T follicular helper cell (primary cell): ENCODE measurements at places on chromosomes 11 and 22.

DNA sequence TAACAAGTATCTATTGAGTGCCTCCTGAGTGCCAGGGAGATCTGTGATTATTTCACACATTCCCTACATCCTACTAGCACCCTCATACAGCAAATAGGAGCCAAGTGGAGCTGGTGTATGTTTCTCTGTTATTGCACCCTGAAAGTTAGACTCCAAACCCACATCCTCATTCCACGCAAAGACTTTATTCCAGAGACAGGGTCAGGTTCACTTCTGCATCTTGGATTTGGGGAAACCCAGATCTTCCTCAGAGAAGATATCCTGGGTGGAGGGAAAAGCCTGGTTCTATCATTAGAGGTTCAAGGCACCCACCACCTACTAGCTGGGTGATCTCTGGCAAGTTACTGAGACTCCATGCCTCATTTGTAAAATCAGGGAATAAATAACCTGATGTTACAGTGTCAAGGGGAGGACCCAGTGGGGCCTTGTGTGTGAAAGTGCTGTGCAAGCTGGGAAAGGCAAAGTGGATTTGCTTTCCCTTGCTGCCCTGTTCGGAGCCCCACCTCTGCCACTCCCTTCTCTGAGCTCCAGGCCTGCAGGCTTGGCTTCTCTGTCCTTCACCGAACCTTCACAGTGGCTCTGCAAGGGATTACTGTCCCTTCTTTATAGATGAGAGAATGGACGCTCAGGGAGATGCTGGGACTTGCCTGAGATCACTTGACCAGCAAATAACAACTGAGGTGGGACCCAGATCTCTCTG is 991 bp upstream of the SLCO2B1 start:
- DNase-seq = no peak

- DNase-seq = no peak
Measured at GRCh38 chr11:100612766-100613165, 74.3 kb upstream of the ARHGAP42 start.

DNA sequence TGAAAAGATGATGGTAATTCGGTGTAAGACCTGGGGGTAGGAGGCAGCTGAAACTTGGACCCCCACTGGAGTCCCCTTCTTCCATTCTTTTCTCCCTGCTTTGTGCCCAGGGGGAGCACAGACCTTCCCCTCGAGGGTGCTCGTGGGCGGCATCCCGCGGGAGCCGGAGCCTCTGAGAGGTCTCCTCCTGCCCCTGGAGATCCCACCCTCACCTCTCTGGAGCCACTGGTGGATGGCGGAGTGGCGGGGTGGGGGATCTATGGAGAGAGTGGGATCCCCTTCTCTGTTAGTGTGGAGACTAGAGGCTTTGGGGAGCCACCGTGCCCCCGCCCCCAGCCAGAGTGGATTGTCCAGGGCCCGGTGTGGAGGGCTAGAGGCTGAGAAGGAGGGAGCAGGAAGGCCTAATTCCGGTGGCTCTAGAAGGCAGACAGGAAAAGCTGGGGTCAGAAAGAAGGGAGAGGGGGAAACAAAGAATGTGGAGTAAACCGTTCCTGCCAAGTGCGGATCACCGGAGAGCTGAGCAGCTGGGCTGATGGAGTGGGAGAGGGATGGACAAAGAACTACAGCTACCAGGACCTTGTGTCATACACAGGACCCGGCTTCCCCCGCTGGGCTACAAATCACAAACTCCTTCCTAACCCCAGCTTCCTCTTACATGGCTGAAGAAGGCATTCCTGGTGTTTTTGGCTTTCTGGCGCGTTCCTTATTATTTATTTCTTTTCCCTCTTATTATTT is 41.9 kb downstream of the KCNJ1 start:
- DNase-seq = no peak

DNA sequence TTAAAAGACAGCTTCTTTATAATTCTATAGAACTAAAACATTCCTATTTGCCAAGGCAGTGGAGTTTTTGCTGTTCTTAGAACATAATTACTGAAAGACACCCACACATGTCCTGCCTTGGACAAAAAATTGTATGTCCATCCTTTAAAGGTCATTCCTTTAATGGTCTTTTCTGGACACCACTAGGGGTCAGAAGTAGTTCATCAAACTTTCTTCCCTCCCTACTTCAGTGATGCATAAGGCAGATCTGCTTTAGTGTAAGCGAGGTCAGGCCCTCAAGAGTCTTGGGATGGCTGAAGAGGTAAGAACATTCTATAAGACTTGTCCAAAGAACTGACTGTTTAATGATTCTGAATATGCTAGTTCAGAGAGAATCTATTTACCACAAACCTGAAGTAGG is 4.3 kb upstream of the OR51V1 start:
- no peak for DNase-seq

GRCh38 chr11:130945896-130946295 is 29.6 kb upstream of the SNX19 start:
- DNase-seq = no peak

DNA sequence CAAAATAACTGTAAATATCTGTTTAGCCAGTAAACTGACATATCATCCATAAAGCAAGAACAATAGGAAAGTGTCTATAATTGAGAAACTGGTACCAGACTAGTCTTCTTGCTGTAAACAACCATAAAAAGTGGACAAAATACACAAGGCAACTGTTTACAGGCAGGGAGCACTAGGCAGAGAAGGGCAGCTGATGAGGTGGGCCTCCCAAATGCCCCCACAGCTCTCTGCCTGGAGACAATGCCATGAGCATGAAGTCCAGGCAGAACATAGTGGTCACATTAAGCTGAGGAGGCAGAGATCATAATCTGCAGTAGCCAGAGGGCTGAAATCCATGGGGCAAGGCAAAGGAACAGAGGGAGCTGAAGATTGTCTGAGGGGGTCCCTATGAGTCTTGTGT is 30.7 kb downstream of the TBX1 start:
- no peak for DNase-seq

- no peak for DNase-seq
Measured at GRCh38 chr11:75453916-75454655, 21.1 kb upstream of the KLHL35 start.

DNA sequence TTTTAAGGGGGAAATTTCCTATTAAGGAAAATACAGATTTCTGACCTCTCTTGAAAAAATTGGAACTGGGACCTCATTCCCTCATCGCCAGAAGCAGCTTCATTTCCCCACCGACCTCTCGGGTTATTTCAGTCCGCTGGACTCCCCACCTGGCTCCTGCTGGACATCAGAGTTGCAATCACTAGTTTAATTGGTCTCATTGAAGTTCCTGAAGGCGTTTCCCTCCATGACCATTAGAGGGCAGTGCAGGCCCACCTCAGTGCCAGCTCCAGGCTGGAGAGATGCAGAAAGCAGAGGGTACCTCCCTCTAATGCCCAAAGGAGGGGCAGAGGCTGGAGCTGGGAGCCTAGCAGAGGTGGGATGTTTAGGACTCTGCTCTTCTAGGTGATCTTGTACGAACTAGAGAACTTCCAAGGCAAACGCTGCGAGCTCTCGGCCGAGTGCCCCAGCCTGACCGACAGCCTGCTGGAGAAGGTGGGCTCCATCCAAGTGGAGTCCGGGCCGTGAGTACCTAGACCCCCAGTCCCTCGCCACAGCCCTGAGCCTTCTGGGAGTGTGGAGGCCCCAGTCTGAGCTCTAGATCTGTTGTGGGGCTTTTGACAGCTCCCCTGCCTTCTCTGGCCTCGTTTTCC is 2.7 kb downstream of the CRYBB3 start:
- peak; percentile 45 for DNase-seq

- no peak for DNase-seq
Measured at GRCh38 chr11:47566149-47566698, 825 bp downstream of the PTPMT1 start.

GRCh38 chr11:21806508-21806907 is 386.4 kb upstream of the ANO5 start:
- no peak for DNase-seq

GRCh38 chr22:37681556-37682049 is 4.5 kb upstream of the NOL12 start:
- peak; percentile 59 for DNase-seq

DNA sequence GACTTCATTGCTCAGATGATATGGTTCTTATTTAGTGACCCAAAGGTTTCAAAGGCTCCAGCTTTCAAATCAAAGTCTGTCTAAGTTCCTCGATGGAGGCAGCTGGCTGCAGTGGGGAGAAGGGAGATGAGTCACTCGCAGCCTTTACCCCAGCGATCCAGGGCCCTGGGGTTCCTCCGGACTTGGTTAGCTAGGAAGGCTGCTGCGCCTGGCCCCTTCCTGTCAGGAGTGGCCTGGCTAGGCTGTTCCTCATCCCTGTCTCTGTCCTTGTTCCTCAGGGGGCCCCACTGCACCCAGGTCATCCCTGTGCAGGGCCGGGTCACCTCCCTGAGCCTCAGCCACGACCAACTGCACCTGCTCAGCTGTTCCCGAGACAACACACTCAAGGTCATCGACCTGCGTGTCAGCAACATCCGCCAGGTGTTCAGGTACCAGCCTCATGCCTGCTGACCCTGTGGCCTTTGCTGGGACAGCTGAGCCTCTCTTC is 13.9 kb downstream of the ATG16L2 start:
- DNase-seq = no peak

GRCh38 chr11:13221722-13222121 is 55.9 kb upstream of the BMAL1 start:
- no peak for DNase-seq

GRCh38 chr11:108871152-108871551 is 206.3 kb downstream of the DDX10 start:
- DNase-seq = no peak

DNA sequence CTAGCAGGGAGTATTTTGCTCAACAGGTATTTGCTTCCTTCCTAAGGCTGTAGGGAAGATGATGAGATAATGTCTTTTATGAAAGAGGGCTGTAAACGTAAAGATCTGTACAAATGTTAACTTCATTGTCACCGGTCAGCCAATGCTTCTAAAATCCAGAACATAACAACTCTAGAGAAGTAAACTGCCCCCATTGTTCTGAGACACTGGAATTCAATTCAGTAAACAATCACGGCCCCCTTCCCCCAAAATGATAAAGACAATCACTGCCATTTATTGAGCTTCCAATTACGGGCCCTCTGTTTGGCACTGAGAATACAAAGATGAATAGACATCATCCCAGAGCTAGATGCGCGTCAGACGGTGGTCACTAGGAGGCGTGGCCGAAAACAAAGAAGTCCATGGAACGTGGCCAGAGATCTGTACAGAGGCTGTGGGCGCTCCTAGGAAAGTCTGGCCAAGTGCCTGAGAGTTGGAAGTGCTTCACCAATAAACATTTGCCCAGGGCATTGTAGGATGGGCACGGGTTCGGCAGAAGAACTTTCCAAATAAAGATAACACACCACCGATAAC is 576 bp downstream of the TMEM258 start:
- DNase-seq = no peak

- no peak for DNase-seq
Measured at GRCh38 chr22:23239429-23239828, 59.1 kb downstream of the BCR start.

- no peak for DNase-seq
Measured at GRCh38 chr11:1751531-1751921, 1.1 kb upstream of the IFITM10 start.

GRCh38 chr11:129006161-129006560 is 63.5 kb upstream of the TP53AIP1 start:
- no peak for DNase-seq

- DNase-seq = no peak
Measured at GRCh38 chr11:8227156-8228152, 36.2 kb downstream of the LMO1 start.

GRCh38 chr11:133360860-133361688 is 171.2 kb downstream of the OPCML start:
- DNase-seq = no peak

GRCh38 chr11:82992223-82992622 is 79.5 kb downstream of the RAB30 start:
- DNase-seq = no peak

DNA sequence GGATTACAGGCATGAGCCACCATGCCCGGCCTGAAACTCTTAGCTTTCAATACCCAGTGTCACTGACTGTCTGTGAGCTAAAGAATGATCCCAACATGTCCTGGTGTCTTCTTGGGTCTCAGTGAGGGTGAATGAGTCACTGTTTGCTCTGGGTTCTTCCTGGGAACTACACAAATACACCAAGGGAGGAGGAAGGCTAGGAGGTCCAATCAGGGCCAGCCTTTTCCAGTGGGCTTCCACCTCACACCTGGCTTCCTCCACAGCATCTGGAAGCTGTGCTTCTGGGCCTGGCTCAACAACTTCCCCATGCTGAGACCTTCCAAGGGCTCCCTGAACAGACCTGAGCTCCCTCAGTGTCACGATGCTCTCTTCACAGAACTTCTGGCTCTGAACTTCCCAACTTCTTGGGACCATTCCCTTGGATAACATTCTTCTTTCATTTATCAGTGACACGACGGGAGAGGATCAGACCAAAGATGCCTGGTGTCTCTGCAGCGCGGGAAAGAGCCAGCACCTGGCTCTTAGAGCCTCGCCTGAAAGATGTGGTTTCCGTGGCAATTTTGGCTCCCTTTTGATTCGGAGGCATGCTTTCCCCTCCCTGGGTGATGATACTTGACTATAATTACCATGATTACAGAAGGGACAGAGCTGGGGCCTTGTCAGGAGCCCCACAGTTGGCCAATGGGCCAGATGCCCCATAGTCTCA is 22.3 kb upstream of the CHRM4 start:
- DNase-seq = no peak

GRCh38 chr22:24695561-24696511 is 78.7 kb downstream of the PIWIL3 start:
- DNase-seq = no peak

DNA sequence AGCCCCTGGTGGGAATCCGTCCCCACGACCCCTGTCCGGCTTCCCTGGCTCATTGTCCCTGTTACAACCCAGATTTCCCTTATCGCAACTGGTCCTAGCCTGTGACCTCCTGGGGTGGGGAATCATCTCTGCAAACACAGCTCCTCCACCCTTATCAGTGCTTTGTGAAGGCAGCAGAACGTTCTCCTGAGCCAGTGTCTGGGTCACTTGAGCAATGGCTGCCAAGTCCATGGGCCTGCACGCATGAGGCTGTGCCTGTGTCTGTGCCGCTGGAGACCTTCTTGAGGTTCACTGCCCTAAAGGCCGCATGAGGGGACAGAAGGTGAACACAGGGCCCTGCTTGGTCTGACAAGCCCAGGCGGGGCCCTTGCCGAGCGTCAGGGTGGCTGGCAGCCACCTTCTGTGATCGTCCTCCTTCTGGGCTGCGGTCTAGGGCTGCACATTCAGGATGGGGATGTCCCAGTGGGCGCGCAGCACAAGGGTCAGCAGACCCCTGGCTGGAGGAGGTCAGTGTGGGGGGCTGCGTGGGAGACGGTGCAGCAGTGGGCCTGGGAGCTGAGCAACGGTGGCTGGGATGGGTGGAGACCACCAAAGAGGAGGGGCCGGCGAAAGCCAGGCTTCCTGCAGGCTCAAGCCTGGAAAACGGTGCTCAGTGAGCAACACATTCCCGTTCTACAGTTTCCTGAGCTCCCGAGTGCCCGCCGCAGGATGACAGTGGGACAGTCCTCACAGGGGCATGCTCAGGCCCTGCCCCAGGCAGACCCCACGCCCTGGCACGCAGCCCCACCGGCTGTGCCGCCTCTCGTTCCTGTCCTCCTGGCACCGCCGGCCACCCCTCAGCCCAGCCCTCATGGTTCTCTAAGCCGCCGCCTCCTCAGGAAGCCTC is 74.1 kb downstream of the CDKN1C start:
- no peak for DNase-seq
